ENCODE measurements at places on chromosomes 7 and 10.
A peak's percentile ranks its signal among the peaks of the same experiment; 100 is the strongest.

- DNase-seq, result no peak
Measured at GRCh38 chr7:70047891-70048448, 449.7 kb downstream of the AUTS2 start.

DNA sequence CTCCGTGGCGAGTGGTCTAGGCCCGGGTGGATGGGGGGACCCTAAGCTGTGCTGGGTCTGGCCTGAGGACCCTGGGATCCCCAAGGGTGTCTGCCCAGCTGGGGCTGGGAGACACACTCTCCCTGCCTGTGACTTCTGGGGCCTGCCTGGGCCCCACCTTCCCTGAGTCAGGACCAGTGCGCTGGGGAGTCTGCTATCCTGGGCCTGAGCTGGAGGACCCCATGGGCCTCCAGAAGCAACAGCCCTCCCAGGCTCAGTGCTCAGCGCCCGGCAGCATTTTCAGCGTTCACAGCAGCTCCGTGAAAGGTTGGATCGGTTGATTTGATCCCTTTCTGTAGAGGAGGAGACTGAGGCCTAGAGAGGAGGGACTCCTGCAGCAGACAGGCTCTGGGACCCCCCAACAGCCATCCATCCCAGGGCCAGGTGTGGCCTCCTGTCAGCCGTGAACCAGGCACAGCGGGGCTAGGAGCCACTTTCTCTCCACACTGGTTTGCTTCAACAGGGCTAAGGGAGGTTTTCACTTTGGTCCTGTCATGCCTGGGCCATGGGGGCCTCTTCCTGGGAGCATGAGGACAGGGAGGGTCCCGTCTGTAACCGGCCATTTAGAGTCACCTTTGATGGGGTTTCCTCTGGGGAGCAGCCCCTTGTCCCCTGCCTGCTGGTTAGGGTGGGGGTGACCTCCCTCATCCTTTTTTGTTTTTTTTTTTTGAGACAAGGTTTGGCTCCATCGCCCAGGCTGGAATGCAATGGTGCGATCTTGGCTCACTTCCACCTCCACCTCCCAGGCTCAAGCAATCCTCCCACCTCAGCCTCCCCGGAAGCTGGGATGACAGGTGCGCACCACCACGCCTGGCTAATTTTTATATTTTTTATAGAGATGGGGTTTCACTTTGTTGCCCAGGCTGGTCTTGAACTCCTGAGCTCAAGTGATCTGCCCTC is 12.4 kb downstream of the FOXL3 start:
- no peak for DNase-seq

- no peak for DNase-seq
Measured at GRCh38 chr10:122955892-122956291, 1.9 kb upstream of the C10orf88 start.

DNA sequence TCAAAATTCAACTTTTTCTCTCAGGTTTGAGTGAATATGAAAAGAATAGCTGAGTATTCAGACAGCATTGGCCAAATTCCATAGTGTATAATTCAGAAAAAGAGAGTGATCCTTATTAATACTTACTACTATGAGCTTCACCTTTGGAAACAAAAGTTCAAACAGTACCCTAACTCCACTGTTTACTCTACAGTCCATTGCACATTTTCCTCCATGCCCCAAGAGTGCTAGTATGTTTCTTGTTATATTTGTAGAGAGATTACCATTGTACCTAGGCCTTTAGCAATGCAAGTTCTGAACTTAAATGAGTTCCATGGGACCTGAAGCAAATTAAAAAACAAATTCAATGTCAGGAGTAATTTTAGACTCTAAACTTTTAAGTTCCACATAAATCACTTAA is 48.1 kb downstream of the MAGI2 start:
- DNase-seq, result no peak

DNA sequence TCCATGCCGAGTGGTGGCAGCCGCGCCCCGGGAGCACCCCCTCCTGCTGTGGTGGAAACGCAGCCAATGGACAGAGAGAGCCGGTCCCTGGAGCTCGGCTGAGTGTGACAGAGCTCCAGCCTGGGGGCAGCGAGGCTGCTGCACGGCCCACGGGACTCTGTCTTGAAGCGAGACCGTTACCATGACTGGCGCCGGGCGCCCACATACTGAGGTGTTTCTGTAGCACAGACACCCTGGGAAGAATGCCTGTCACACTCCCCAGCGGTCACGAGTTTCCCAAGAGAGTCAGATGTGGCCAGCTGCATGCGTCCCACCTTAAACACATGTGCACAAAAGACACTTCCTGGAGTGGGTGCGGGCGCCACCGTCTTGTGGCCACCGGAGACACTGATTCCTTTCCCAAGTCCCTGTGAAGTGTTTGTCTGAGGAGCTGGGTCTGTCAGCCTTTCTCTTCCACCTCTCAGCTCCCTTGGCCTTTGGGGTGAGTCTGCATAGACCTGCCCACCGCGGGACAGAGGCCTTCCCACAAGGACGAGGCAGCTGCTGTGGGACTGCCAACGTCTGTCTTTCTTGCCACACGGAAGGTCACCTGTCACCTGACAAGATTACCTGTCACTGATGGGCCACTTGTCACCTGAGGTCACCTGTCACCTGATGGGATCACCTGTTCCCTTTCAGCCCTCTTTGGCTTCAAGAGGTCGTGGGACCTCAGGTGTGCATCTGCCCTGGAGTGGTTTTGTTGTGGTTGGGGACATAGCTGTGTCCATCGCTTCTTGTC is 94.6 kb downstream of the DNAJB6 start:
- no peak for DNase-seq

DNA sequence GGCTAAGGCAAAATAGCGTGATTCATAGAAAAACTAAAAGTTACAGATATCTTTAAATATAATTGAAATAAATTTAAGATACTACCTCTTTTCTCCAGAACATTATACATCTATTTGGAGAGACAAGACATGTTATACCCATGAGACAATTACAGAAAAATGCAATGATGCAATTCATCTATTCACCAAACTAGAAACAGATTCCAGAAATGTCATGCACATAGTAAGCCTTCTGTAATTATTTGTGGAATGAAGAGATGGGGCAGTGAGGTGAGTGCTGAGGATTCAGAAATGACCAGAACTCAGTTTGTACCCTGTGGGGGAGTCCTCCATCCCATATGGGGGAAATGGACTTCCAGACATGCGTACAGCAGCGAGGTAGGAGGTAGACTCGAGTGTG is 99.4 kb downstream of the MKX start:
- no peak for DNase-seq

DNA sequence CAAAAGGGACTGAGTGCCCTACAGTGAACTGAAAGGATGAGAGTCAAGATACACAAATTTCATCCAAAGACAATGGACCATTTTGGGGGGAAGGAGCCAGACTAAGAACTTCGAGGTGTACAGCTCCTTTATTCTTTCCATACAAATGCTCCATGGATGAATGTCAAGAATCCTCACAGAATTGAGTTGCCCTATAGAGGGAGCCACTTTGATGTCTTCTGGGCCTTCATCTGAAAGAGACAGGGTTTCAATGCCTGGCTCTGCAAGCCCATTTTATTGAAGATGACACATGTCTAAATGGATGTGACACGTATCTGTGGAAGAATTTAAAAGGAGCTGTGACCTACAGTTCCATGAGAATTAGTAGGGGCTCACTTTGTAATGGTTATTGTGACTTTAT is 32.0 kb upstream of the NRG3 start:
- no peak for DNase-seq

DNA sequence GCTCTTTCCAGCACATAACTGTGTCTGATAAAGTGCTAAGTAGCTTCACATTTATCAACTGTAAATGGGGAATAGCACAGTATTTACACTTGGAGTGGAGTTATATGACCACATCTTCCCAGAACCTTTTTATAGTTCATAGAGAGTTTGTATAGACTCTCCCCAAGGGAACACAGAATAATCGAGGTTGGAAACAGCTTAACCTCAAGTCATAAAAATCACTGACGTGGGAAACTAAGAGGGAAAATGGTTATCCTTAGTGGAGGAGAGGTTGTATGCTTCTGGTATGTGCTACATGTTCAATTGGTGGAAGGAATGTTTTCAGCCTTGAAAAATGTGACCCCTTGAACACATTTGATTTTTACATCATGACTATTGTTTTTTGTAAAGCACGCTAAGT is 167.9 kb upstream of the KIAA1217 start:
- DNase-seq, result no peak

DNA sequence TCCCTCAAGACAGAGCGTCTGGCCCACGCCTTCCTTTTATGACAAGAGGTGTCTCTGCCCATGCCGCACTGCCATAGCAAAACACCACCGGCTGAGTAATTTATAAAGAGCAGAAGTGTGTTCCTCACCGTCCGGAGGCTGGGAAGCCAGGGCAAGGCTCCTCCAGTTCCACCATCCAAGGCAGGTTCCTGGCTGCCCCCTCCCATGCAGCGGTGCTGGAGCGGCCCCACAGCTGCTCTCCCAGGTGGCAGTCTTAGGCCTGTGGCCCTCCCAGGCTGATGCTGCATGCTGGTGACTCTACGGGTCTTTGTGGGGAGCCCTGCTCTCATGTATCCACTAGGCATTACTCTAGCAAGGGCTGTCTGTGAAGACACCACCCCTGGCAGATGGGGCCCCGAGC is 113.1 kb downstream of the TCERG1L start:
- no peak for DNase-seq

- DNase-seq, result peak; percentile 40
Measured at GRCh38 chr7:71019706-71020105, 112.2 kb upstream of the GALNT17 start.

DNA sequence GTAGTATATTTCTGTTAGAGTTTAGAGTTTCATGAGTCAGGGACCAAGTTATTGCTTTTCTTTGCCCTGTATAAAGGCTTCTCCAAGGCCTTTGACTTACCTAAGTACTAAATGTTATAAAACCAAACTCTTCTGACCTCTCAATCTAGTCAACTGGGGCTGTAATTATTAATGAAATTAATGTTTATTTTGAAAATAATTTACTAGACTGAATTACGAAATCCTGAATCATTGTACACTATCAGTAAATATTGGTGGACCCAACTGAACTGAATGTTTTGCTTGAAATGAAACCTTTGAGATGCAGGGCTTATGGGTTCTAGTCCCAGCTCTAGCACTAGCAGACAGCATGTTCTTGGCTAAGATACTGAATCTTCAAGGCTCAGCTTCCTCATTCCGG is 1.7 kb upstream of the CYP2C9 start:
- DNase-seq, result no peak

- no peak for DNase-seq
Measured at GRCh38 chr10:50961297-50961696, 75.9 kb upstream of the A1CF start.

- no peak for DNase-seq
Measured at GRCh38 chr7:17401791-17402627, 103.6 kb downstream of the AHR start.

DNA sequence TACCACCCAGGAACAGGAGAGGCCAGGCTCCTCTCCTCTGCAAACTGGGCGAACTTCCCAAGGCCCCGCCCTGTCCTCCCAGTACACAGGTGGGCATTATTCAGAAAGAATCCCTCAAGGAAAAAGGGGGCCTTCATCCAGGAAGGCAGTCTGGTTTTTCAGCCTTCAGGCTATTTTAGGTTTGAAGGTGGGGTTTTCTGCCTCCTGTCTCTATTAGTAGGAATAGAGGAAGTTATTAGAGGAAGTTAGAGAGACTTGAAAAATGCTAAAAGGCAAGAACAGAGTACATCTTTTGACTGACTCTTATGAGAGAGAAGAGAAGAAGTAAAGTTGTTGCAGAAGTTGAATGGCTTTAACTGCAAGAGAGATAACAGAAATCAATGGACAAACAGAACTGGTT is 250.9 kb upstream of the SORCS1 start:
- DNase-seq, result no peak

GRCh38 chr7:158286210-158286609 is 301.4 kb downstream of the PTPRN2 start:
- no peak for DNase-seq

- peak; percentile 82 for DNase-seq
Measured at GRCh38 chr7:130901209-130901783, 167.3 kb upstream of the KLF14 start.

DNA sequence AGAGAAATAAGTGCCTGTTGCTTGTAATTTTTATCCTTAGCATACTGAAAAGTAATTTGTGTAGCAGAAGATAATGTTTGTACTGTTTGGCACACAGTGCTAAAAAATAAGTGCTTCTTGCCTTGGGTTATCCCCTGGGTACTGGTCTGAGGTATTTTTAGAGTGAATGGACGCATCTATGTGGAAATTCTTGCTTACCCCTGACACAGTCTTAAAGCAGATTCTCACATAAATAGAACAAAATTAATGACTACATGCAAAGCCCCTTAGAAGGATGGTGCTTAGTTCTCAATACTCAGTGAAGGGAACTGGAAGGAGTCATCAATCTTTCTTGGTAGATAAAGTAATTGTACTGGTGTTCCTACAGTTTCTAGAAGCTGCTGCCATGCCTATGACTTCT is 548.6 kb downstream of the ARL4A start:
- no peak for DNase-seq

DNA sequence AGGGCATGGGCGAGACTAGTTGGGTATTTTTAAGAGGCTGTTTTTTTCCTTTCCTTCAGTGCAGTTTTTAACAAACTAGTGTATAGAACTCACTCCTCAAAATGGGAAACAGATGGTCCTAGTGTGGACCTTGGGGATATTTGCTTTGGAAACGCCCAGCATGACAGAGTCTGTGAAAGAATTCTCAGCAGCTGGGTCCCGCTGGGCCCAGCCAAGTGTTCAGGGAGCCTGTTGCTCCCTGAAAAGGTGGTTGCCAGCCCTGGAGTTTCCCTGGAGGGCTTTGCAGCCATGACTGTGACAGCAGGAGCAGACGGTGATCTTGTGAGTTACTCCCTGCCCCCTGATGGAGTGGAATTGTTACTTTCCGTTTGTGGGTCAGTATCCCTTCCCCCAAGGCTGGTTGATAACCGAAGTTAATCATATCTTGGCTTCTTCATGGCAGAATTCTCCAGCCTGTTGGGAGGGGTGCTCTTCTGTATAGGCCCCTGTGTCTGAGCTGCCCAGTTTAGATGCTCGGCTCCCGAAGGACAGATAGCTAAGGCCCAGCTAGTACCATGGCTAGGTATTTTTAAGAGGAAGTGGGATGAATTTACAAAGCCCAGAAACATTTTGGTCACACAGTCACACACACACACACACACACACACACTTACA is 278.6 kb upstream of the HABP2 start:
- DNase-seq, result no peak

GRCh38 chr7:5689118-5689517 is 92.3 kb downstream of the RNF216 start:
- no peak for DNase-seq

Measured in cerebellum (tissue), 4 donors.